Brain pericyte (primary cell): ENCODE measurements at places on chromosomes 11 and 22.

GRCh38 chr11:35187996-35188395 is 49.0 kb downstream of the CD44 start:
- no peak for DNase-seq

- DNase-seq: no peak
Observed at GRCh38 chr11:115922876-115923275, 418.7 kb upstream of the CADM1 start.

DNA sequence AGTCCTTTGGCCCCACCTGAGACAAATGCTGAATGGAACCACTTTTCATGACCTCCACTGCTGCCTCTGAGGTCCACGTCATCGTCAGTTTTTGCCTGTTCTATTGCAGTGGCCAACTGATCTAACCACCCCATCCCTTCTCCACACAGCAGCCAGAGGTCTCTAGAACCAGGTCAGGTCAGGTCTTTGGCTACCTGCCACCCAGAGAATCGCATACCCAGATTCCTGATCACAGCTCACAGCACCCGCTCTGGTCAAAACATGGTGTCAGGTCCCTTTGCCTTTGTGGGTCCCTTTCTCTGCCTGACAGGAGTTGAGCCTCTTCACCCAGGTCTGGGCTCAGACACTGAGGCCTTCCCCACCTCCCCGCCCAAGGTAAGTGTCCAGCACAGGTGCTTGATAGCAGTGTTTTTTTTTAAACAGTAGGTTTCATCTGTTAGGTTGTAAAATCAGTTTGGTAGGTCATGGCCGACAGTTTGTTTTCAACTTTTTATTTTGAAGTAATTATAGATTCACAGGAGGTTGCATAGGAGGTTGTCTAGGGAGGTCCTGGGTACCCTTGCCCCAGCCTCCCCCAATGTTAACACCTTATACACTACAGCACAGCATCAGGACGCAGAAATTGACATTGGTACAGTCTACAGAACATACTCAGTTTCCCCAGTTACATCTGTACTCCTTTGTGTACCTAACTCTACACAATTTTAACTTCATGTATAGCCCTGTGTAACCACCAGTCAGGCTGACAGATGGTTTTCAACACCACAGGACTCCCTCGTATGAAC is 6.9 kb downstream of the C22orf39 start:
- no peak for DNase-seq

DNA sequence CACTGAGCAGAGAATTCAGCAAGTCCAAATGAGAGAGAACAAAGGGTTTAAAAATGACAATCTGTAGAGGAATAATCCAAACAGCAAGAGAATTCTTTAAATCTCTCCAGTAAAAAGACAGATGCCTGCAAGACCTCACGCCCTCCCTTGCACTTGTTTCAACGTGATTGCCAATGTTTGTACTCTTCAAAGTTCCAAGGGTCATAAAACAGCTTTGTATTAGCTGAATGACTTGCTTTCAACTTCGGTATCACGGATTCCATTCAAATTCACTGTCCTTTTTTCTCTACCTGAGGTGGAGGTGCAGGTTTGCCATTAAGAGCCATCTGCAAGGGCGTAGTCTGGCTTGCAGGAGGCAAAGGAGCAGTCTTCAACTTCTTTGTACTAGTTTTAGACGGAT is 41.1 kb upstream of the CHRNA10 start:
- no peak for DNase-seq

GRCh38 chr11:57230791-57231538 is 6.1 kb downstream of the APLNR start:
- DNase-seq: no peak

GRCh38 chr11:11476971-11477645 is 124.1 kb upstream of the CSNK2A3 start:
- no peak for DNase-seq

GRCh38 chr11:88301488-88302140 is 35.9 kb downstream of the CTSC start:
- DNase-seq: no peak

- no peak for DNase-seq
Observed at GRCh38 chr22:40967111-40967760, 16.1 kb downstream of the RBX1 start.

DNA sequence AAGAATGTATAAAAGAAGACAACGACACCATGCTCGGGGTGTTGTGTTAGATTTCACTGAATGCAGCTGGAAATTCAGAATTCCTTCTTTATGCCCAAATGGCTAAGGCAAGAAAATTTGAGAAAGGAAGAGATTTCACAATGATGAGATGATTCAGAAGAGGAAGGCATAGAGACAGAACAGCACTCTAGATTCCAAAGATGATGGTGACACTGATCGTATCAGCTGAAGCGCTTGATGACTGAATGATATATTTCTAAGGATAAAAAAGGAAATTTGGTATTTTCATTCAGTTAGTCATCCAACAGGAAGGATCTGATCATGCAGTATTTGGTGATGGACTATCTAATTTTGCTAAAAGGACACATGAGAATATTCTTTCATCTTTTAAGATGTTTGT is 189.2 kb downstream of the EFCAB6 start:
- DNase-seq: no peak

DNA sequence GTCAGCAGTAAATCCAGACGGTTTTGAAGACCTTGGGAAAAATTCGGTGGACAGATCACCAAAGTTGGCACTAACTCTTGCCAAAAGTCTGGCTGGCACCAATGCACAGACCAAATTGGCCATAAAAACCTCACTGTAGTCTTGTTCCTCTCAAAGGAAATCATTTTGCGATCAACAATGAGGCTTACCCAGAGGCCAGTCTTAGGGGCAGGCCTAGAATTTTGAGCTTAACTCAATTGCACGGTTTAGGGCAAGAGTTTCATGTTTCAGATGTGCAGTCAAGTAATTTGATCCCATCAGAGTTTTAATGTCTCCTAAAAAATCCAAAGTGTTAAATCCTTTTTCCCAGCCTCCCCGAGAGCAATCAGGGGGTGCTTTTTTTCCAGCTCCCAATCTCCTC is 19.0 kb downstream of the MPPED2 start:
- DNase-seq: no peak

DNA sequence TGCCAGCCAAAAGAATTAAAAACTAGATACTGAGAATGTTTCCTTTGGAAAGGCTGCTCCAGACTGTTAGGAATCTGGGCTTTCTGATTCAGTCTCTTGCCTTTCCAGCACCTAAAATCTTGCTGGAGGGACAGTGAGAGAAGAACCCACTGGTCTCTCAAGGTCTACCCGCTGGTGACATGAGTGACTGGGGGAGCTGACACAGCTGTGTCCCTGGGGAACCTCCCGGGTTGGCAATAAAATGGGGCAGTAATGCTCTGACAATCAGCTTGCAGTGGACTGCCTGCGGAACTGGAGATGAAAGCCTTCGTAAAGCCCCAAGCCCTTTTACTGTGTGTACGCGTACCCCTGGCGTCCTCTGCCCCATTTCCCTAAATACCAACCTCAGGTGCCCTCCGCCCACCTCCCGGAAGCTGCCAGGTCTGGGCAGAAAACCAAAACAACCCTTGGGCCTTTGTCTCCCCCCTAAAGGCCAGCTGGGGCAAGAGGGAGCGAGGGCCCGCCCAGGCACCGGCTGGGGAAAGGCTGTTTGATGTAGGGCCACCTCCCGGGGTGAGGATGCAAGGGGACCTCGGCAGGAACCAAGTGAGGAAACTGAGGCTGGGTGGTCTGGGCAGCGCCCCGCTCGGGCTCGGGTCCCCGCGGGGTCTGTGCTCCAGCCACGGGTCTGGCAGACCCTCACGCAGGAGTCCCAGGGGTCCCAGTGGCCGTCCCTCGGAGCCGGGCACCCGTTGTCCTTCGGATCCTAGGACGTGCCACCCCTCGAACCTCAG is 741 bp downstream of the CARS1 start:
- DNase-seq: no peak

DNA sequence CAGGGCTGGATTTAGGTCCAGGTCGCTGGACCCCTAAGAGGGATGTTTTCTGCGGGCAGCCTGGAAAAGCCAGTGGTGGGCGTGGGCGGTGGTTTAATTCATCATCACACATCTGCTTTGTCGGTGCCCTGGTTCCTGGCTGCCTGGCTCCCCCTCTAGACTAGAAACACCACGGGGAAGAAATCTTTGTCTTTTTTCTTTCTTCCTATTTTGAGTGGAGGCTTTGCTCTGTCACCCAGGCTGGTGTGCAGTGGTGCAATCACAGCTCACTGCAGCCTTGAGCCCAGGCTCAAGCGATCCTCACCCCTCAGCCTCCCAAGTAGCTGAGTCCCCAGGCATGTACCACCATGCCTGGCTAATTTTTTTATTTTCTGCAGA is 86.6 kb upstream of the LINC01488 start:
- no peak for DNase-seq

DNA sequence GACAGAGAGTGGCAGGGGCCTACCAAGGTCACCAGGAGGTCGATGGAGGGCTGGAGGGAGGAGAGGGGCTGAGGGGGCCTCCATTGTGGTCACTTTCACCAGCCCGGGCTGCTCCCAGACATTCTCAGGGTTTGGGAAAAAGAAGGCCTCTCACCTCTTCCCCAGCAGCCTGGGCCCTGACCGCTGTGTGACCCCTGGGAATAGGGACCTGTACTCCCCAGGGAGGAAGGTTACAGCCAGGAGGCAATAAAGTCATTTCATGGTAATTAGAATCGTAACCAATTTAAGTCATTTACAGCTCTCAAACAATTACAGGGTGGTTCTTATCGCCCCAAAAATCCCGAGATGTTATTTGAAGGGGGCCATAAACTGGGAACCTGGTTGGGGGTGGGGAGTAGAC is 37.8 kb downstream of the ISX start:
- DNase-seq: no peak

DNA sequence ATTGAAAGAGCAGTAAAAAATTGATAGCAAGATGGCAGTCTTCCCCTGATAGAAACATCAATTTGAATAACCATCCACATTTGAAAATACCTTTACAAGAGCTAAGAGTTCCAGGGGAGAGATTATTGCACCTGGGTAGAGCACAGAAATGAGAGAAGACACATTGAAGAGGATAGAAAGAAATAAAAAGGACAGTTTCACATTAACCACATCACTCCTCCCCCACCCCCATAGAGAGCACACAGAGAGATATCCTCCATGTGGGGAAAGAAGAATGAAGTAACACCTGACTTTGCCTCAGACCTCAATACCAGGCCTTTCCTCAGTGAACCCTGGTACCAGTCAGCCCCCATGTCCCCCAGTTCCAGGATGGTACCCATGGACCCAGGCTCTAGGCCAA is 486.7 kb downstream of the FAM181B start:
- DNase-seq: no peak

DNA sequence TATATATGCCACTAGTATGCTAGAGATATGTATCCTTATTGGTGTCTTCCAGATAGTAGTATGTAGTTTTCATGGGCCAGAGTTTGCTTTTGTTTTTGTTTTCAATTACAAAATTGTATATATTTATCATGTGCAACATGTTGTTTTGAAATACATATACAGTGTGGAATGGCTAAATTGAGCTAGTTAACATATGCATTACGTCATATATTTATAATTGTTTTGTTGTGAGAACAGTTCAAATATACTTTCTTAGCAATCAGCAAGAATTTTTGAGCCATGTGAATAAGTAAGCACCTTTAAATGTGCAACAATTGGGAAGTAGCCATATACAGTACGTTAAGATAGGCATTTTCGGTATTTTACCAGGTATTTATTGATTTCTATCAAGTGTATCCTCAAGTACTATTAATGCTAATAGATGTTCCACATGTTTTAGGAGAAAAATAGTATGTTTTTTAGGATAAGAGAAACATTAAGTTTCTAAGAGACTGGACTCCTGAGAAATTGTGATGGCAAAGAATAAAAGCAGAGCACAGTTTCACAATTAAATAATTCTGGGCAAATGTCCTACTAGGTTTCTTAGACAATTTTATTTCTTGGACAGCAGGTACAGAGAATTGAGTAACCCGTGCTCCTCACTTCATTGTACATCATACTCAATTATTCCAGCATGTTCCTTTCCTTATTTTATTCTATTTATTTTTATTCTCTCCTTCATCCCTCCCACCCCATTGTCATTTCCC is 60.5 kb upstream of the SLC5A12 start:
- no peak for DNase-seq

GRCh38 chr22:42356533-42356932 is 75.7 kb downstream of the NFAM1 start:
- no peak for DNase-seq

DNA sequence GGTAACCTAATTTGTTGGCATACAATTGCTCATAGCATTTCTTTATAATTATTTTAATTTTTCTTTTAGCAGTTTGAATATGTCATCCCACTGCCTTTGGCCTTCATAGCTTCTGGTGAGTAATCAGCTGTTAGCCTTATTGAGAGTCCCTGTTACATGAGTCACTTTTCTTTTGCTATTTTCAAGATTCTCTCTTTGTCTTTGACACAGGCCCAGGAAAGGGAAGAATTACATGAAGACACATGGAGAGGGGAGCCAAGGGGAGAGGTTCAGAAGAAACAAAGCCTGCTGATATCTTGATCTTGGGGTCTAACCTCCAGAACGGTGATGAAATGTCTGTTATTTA is 418.2 kb downstream of the METTL15 start:
- DNase-seq: no peak

- peak; percentile 53 for DNase-seq
Observed at GRCh38 chr22:36659762-36660509, 43.6 kb downstream of the CACNG2 start.
